ENCODE measurements at places on chromosomes 16 and 17. TPM values are rescaled to one million over a fixed set of nuclear protein-coding genes. Genes with fewer than 3 reads are reported as not detected.

Gene C17orf50
- total RNA-seq, result not detected

DNA sequence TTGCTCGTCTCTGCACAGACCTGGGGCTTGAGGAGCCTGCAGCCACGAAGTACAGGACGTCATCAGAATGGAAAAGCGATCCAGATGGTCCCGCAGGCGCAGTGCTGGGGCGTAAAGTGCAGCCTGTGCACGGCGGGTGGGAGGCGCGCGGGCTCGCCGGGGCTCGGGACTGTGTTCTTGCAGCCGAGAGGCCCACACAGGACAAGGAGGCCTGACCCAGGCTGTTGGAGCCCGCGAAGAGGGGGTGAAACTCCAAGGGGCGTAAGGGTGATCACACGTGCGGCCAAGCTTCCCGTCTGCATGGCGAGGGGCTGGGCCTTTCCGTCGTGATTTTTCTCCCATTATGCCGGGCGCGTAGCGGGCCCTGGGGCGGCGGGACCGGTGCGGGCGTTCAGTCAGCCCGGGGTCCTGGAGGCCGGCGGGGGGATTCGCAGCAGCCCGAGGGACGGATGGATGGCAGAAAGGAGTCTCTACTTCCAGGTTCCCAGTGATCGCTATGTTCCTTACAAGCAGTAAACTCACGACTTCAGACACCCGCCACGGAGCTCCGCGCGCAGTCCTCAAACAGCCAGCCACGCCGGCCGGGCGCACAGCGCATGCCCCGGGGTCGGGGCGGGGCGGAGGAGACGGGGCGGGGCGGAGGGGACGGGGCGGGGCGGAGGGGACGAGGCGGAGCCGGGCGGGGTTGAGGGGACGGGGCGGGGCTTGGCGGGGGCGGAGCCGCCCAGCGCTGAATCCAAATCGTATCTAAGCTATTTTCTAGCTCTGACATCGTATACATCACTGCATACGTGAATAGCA, 141.0 kb upstream of the KCNJ18 start:
- peak; percentile 89 for DNase-seq

GRCh38 chr17:32356750-32357149, 6.8 kb downstream of the ZNF207 start:
- DNase-seq, result no peak

DNA sequence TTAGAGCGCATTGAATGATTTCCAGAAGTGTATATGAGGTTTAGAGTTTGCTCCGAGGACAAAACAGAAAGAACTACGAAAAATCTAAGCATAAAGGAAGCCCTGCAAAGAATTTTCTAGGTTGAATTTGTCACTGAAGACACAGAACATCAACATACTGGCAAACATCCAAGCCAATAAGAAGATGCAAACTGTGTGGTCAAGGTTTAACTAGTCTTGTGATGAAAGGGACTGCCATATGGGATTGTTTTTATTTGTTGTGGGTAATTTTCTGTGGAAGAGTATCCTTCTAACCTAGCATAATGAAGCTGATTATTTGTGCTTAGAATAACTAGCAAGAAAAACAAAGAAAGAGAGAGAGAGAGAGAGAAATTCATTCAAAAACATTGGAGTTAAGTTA, 492.0 kb upstream of the ERCC4 start:
- DNase-seq, result no peak

DNA sequence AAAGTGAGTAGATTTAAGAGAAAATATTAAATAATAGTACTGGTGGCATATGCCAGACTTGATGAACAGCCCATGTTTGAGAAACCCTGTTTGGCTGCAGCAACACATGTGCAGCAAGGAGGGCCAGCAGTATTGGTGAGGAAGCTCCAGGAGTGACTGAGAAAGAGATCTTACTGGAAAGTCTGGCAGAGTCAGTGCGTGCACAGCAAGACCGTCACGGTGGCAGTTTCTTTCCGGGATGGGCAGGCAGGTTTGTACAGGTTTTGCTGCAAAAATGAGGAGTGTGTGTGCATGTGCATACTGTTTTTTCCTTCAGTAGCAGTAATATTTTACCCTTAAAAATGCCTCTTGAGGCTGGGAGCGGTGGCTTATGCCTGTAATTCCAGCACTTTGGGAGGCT, 41.4 kb downstream of the KSR1 start:
- DNase-seq, result no peak

Gene SHCBP1
- 1.6 TPM for total RNA-seq

Gene SDK2
- total RNA-seq, result 5.3 TPM

GRCh38 chr16:74563828-74564263, 43.1 kb downstream of the GLG1 start:
- DNase-seq, result no peak
